ENCODE measurements at places on chromosomes 1 and 21.
A peak's percentile ranks its signal among the peaks of the same experiment; 100 is the strongest.

- DNase-seq, result no peak
These were observed 19.8 kb downstream of the PLA2G2E start for GRCh38 chr1:19903621-19904020.

GRCh38 chr1:83999316-83999819, 436 bp upstream of the TTLL7 start:
- DNase-seq, result no peak

- peak; percentile 96 for DNase-seq
These were observed 31.0 kb upstream of the CD1D start for GRCh38 chr1:158149577-158150269.

DNA sequence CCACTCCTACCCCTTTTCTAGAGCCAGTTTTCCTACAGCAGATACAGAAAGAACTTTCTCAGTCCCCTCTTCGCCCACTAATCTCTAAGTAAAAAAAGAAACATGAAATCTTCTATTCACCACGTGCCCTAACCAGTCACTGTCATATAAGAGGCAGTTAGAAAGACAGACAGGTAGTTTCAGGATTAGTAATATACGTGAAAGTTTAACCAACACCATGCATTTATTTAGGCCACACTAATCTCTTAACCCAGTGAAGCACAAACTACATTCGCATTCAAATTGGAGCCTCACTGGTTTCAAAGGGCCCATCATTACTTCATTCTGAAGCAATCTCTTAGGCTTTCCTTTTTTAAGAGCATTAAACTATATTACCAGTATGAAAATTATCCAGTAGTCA, 10.1 kb downstream of the GPATCH2 start:
- DNase-seq, result no peak

GRCh38 chr1:248733566-248733965, 22.0 kb downstream of the LYPD8 start:
- DNase-seq, result no peak

GRCh38 chr1:202037706-202038296, 27.4 kb downstream of the ELF3 start:
- no peak for DNase-seq

DNA sequence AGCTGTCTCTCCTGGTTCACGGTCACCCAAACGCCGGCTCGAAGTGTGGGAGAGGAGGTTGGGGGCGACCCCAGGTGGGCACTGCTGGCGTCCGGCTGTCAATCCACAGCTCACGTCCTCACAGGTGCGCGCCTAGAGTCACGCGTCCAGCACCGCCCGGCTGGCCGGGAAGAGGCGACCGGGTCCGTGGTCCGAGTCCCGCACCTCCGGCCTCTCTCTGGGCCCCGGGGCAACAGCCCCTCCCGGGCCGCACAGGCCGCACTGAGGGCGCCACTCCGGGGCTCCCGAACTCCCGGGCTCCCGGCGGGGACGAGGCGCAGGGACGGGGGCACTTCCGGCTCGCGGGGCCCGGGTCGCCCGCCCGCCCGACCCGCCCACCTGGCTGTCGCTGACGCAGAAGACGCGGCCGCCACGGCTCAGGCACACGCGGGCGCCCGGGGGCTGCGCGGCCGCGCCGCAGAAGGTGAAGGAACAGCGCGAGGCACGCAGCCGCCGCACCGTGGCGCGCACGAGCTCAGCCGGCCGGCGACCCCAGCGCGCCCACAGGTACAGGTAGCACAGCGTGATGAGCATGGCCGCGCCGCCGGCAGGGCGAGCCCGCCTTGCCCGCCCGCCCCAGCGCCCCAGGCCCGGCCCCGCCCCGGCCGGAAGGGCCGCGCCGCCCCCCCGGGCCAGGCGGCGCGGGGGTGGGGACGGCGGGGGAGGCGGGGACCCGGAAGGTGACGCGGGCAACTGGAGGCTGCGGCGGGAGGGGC, at the start of gene HLCS:
HLCS (minus strand) TSS at position 604 of the 755 bp plus-strand sequence; CDS start at position 573, 31 bp downstream.
- no peak for DNase-seq

DNA sequence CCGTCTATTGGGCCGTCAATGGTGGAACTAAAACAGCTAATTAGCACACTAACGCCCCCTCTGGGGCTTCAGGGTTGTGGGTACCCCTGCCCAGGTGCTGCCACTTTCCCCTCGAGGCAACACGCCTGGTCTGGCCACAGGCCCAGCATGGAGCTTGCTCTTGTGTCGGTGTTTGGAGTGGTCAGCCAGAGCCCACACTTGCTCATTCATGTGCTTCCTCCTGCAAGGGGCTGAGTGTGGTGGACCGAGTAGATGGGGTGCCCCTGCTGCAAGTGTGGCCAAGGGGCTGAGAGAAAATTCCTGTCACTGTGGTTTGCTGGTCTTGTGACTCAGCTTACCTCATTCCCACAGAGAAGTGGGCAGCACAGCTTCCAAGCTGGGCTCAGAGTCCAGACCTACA, 25.7 kb downstream of the HTR6 start:
- no peak for DNase-seq

GRCh38 chr1:19479351-19480120, 5.8 kb downstream of the CAPZB start:
- no peak for DNase-seq

DNA sequence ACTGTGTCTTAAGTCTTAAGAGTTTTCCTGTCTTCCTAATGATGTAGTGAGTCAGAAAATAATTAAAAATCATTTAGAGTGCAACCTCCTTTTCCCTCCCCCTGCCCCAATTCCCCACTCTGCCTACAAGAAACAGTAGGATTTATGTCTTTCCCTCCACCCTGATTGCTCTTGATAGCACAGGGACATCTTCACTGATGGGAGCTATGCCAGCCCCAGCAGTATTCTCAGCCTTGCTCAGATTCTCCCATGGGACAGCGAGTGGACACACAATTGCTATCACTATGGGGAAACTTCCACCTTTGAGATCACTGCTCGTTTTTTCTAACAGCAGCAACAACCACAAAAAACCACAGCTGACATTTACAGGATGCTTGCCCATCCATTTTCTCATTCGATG, 216.6 kb upstream of the PLXNA2 start:
- no peak for DNase-seq
